Activated CD4-positive, alpha-beta T cell treated with anti-CD3 and anti-CD28 coated beads, Interleukin-2, amount 10 ng/mL, durations not matched to agents 7 days and 5 days (primary cell): ENCODE measurements at places on chromosomes 5 and 9. TPM values are rescaled to one million over a fixed set of nuclear protein-coding genes. Genes with fewer than 3 reads are reported as not detected.

UGT3A1 gene
- not detected for total RNA-seq

CCDC183 gene
- 0.97 TPM for total RNA-seq

MEF2C gene
- total RNA-seq: 0.17 TPM

ANXA2R gene
- total RNA-seq: 29.5 TPM

DNA sequence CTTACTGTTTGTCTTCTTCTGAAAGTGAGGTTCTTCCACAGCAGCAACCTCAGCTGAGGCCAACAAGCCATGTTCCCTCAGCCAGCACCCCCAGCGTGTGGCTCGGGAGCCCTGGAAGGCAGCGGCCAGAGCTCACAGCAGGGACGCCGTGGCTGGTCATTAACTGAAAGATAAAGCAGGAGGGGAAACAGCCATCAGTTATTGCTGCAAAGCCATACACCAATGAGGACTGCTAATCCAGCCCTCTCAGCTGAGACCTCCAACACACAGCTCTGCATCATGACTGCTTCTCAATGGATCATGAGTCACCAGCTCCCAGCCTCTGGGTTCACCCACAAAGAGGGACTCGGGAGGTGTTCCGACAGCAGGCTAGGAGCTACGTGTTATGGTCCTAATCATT, 24.3 kb downstream of the ABCA1 start:
- DNase-seq: no peak

- no peak for DNase-seq
These were observed 1.6 kb upstream of the PRDM6 start for GRCh38 chr5:123087173-123088030.
